ENCODE measurements at places on chromosomes 12 and 14.

- DNase-seq = no peak
These were observed 37.4 kb downstream of the RASSF8 start for GRCh38 chr12:25995906-25996305.

- DNase-seq = no peak
These were observed 652 bp upstream of the SELPLG start for GRCh38 chr12:108634341-108634751.

DNA sequence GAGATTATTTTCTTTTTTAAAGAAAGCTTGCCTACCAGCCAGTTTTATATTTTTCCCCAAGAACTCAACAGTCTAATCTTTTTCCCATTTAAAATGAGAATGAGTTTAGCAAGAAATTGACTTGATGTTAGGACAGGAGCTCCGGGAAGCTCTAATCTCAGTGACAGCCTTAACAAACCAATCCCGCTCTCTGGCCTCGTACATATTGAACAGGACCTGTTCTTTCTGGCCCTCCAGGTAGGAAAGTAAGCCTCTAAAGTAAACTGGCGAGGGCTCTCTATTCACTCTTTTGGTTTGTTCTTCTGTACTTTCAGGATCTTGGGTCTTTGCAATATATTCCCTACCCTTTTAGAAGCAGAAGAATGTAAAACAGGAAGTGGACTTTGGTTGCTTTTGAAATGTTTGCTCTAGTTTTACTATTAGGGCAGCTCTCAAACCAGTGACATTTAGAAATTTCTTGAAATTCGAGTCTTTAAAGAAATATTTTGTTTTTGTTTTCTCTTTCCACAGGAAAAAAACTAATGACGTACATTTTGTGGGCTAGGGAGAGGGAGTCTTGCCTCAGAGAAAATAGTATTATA, 17.9 kb upstream of the NPAS3 start:
- no peak for DNase-seq

- DNase-seq = no peak
These were observed 793.6 kb downstream of the GALC start for GRCh38 chr14:87199381-87199780.

DNA sequence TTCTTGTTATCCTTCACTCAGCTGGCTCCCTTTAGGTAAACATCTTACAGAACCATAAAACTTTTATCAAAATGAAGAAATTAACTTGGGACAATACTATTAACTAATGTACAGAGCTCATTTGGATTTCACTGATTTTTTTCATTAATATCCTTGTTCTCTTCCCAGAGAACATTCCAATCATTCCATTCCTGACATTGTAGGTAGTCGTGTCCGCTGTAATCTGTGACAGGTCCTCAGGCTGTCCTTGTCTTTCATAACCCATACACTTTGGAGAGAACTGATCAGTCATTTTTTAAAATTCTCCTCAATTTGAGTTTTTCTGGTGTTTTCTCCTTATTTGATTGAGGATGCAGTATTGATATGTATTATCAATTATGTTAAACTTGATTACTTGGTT, 916.8 kb downstream of the GALC start:
- DNase-seq = no peak

DNA sequence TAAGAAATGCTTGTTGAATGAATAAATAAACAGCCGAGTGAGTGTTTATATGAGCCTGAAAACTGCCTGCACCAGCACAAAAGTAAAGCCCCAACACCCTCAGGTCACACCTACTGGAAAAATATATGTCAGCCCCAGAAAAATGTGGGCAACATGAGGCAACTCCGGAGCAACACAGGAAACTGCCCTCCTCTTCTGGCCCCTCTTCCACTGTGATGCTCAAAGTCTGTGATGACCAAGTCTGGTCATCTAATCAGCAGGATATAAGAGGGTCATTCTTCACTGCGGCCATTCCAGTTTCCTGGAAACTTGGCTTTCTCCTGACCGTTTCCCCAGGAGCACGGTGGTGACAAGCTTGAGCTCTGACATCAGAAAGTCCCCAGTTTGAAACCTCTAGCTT, 159.6 kb upstream of the PZP start:
- no peak for DNase-seq

DNA sequence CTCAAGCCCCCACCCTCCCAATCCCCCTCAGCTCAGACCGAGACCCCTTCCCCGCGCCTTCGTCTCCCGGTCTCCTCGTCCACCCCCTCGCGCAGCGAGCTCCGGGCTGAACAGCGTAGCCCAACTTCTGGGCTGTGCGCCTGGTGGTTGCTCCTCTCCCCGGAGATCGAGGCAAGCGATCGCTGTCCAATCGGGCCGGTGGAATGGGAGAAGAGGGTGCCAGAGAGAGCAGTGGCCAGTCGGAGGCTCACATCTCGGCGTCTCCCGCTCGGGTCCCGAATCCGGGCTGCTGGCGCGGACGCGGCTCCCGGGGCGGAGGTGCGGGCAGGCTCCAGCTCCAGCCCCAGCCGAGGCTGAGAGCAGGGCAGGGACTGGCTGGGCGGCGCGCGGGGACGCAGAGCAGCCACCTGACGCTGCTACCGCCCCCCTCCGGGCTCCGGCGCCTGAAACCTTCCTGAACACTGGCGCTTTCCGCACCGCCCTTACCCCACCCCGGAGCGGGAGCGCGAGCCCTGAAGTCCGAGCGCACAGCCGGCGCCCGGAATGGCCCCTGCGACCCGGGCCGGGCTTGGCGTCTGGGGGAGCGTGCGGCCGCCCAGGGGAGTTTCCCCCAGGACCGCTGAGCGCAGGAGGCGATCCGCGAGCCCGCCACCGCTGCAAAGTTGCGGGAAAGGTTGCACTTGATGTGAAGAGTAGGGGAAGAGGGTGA, 508 bp upstream of the KCNH5 start:
- DNase-seq = no peak

DNA sequence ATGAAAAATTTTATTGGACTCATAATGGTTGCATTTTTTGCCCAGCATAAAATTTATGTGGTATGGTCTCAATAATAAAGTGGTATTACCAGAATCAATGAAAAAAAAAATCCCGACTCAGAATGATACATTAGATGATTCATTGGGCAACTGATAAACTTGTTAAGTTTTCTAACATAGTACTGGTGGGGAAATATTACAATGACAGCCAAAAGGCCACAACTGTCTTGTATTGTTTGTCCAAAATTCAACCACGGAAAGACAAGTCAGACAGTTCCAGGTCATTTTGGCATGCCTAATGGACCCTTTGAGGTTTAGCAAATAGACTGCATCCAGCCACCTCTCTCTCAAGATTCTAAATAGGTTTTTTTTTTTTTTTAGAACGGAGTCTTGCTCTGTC, 70.5 kb upstream of the TRIM9 start:
- no peak for DNase-seq

DNA sequence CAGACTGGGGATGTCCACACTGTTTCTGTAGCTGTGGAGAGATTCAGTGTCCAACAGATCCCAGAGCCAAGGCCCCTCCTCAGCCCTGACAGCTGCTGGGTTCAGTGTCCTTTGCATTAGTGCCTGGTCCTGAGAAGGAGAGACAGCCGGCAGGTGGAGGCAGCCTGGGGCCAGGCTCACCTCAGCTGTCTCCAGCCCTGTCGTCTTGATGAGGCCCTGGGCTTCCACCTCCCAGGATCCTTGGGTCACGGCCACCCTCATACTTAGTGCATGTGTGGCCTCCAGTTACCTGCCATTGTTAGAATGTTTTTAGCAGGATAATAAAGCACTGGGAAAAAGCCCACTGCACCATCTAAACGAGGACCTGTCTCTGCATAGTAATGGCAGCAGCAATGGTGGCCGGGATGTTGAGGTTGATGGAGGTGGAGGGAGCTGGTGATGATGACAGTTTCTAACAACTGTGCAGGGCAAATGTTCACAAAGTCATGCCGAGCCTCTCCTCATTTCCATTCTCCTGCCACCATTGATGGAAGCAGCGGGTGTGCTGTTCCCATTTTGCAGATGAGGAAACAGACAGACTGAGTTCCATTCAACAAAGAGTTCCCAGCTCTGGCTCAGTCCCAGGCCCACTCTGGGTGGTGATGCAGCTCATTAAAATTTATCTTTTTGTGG, 17.7 kb downstream of the ASB2 start:
- DNase-seq = no peak

DNA sequence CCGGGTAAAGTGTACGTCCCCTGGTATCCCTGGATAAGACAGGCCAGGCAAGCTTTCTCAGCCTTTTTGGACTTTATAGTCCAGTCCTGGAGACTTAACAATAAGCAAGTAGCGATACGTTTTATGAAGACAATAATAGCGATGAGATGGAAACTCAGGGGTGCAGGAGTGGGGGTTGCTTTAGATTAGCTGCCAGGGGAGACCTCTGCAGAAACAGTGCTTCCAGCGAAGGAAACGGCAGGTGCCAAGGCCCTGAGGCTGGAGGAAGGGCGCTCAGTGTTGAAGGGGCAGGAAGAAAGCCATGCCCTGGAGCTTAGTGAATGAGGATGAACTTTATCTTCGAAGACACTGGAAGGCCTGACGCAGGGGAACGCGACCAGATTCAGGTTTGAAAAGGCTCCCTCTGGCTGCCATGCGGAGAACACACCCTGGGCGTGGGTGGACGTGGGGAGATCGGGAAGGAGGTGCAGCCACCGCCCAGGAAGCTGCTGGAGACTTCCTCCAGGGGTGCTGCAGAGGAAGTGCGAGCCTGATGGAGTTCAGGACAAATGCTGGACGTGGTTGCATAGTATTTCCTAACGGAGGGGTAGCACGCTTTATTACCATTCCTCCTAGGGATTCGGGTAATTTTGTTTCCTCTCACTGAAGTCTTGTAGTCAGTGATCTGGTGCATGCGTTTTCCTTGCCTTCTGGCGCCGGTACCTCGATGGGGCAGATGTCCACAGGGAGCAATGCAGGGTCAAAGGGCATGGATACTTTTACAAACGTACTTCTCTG, 26.1 kb upstream of the UBC start:
- no peak for DNase-seq

GRCh38 chr12:52337054-52337453, 15.9 kb upstream of the KRT83 start:
- no peak for DNase-seq

DNA sequence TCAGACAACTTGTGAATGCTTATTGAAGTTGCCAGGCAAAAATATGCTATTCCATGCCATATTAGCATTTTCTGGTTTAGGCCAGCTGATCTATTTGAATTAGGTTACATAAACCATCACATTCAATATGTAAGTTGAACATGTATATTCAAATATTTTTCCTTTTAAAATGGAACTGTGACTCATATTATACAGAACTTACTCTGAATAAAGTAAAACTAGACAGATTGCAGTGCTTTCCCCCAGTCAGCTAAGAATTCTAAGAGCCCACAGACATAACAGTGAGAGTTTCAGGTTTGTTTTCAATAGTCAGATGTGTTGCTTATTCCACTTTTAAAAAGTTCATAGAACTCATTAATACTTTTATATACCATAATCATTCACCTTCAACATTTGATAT, 119.8 kb downstream of the MGST1 start:
- DNase-seq = no peak

- DNase-seq = no peak
These were observed 58.7 kb upstream of the OR10AD1 start for GRCh38 chr12:48261773-48262172.

DNA sequence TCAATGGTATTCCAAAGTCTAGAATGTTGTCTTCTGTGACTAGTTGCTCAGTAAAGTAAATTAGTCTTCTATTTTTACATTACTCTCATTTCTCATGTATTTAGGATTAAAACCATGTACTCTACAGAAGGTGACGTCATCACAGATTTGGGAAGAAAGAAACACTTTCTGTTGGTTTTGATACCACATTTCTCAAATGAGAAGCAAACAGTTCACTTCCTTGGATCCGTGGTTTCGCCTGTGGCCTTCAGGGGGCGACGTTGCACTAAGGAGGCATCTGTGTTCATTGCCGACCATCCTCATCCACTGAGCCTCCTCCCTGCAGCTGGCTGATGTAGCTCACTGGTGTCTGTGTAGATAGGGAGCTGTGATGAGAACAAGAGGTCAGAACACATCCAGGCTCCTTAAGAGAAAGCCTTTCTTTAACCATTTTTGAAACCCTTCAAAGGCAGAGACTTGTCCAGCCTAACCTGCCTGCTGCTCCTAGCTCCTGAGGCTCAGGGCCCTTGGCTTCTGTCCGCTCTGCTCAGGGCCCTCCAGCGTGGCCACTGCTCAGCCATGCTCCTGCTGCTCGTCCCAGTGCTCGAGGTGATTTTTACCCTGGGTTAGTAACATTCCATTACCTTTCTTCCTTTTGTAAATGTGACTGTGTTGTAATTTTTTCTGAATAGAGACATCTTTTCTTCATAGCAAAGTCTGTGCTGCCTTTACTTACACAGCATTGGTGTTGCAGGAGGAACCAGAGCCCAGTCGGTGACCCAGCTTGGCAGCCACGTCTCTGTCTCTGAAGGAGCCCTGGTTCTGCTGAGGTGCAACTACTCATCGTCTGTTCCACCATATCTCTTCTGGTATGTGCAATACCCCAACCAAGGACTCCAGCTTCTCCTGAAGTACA, 220.6 kb upstream of the OR4E1 start:
- DNase-seq = no peak

DNA sequence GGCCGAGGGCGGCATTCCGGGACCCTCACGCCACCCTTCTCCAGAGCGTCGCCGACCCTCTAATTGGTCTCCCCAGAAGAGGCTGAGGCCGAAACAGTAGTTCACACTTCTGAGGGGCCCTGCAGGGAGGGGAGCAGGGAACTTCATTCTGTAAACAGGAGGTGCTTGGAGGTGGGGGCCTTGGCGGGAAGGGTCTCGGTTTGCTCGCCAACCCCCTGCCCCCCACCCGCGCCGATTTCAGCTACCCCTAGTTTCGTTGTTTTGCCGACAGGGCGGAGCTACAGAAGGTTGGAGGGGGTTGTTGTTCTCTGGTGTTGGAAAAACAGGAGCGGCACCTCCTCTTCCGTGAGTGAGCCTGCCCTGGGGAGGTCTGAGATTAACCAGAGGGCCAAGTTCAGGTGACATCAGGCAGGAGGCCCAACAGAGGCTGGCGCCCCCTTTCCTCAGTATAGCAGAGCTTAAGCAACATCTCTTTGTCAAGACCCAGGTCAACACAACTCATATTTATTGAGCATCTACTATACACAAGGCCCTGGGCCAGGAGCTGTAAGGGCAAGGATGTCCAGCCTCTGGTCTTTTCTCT, 682 bp downstream of the ERBB3 start:
- no peak for DNase-seq

- no peak for DNase-seq
These were observed 9.3 kb downstream of the BDKRB2 start for GRCh38 chr14:96213871-96214465.

DNA sequence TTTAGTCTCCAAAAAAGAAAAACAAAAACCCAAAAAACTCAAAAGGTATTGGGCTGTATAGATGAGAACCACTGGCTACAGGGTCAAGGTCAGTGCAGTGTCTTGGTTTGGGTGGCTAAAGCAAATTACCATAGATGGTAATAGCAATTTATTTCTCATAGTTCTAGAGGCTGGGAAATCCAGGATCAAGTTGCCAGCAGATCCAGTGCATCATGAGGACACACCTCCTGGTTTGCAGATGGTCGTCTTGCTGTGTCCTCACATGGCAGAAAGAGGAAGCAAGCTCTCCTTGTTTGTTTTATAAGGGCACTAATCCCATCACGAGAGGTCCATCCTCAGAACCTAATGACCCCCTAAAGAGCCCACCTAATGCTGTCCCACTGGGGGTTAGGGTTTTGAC, 11.2 kb downstream of the COX14 start:
- no peak for DNase-seq

GRCh38 chr12:51524386-51524901, 66.6 kb upstream of the SCN8A start:
- DNase-seq = no peak
